ENCODE measurements at places on chromosomes 11 and 22.

- DNase-seq = no peak
Observed at GRCh38 chr22:29517215-29517908, 36.2 kb downstream of the THOC5 start.

DNA sequence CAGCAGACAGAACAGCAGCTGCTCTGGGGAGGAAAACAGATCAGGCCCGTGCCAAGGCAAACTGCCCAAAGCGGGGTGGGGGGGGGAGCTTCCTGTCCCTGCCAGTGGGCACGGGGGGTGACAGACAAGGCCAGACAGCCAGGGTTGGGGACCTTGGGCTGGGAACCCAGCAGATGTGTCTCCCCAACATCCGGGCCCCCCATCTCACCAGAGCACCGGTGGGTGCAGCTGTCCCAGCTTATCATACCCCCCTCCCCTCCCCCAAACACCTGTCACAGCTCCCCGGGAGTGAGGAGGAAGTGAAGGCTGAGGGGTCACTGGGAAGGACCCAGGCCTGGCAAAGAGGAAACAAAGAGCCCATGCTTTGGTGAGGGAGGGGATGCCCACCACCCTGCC is 1.3 kb downstream of the PPP1R14B start:
- DNase-seq = no peak

DNA sequence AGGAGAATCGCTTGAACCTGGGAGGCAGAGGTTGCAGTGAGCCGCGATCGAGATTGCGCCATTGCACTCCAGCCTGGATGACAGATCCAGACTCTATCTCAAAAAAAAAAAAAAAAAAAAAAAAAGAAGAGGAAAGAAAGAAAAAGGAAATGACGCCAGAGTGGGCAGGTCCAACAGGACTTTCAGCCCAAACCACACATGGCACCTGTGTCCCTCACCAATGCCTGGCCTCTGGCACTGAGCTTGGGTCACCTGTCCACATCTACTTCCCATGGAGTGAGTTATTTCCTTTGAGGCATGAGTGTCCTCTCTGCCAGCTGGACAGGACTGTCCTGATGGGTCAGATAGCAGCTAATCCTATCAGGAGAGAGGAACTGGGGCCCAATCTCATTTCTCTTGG is 15.2 kb upstream of the GCAT start:
- DNase-seq = no peak

- no peak for DNase-seq
Observed at GRCh38 chr11:95003716-95004115, 21.3 kb upstream of the KDM4E start.

DNA sequence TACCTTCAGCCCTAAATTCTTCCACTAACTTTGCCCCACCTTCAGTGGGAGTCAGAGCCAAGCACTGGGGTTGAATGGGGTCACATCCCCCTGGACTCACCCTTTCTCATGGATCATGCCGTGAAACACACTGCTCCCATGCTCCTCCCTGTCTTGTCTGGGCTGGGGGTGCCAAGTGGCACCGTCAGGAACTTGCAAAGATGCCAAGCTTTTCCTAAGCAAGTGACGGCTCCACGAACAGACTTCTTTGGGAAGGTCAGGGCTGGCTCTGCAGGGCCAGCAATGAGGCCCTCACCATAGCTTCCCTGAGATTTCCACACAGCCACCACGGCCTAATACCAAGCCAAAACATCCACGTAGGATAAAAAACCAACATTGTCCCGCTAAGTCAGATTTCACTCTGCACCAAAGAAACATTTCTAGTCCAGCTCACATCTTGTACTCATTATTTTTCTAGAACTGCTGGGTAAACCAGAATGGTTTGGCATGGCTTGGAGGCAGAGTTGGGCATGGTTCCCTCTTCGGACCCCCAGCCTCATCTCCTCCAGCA is 76.5 kb downstream of the NAT10 start:
- no peak for DNase-seq
